NCI-H1436 treated with DMSO at 0.1 percent for 48 hours (cell line): ENCODE measurements at places on chromosomes 3 and 15.

GRCh38 chr15:92244703-92245102 is 149.0 kb upstream of the ST8SIA2 start:
- no peak for DNase-seq

DNA sequence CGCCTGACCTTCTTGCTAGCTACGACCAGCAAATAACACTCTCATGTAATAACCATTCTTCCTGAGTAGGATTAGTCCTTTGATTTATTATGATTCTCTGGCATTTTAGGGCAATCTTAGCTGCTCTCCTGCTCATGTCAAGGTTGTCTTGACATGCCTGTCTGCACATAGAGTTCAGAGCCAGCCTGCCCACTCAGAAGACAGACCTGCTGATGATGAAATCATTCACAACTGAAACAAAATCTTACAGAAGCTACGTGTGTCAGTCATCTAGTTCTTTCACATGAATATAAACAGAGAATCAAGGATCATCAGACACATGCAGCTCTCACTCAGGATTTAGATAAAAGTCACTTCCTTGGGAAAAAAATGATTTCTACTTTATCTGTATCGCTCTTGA is 173.6 kb upstream of the LYSMD4 start:
- DNase-seq, result no peak

GRCh38 chr15:43186003-43186353 is 775 bp downstream of the CCNDBP1 start:
- no peak for DNase-seq

- no peak for DNase-seq
Measured at GRCh38 chr3:48202632-48203031, 14.4 kb upstream of the CDC25A start.

DNA sequence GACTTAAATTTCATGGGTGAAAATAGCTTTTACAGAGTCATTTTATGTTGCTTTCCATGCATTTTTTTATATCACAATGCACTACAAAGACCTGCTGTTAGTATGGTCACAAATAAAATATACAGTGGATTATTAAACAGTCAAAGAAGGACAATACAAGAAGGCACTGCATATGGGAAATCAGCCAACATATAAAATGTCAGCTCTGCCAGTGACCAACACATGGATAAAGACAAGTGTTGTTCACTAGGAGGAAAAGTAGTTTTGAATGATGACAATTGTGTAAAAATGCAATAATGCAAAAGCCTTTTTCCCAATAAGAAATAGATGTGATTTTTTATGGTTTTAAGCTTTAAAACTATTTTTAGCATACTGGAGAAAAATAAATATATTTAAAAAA is 425.3 kb upstream of the CBLB start:
- DNase-seq, result no peak

DNA sequence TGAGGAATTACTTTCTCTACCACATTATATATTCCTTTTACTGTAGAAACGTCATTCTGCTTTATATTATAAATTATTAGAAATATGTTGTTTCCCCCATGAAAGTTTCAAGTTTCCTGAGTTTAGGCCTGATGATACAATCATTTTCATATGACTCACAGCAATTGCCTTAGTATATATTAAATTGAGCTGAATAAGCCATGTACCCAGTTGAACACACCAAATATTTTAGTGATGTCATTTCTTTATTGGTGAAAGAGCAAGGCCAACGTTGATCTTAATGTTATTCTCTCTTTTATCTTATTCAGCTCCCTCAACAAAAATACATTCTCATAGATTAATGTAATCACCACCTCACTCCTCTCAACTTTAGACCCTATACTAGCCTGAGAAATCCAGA is 30.8 kb downstream of the B3GNT5 start:
- DNase-seq, result no peak
